Gastrocnemius medialis (tissue), 4 donors: ENCODE measurements at places on chromosomes 2 and 18. TPM values are rescaled to one million over a fixed set of nuclear protein-coding genes. Genes with fewer than 3 reads are reported as not detected.

GRCh38 chr2:211514049-211514448, 957.6 kb downstream of the CPS1 start:
- no peak overlapping the region for H3K27ac ChIP-seq
- no peaks in the 10 kb centered on the region for H3K4me1 ChIP-seq

DNA sequence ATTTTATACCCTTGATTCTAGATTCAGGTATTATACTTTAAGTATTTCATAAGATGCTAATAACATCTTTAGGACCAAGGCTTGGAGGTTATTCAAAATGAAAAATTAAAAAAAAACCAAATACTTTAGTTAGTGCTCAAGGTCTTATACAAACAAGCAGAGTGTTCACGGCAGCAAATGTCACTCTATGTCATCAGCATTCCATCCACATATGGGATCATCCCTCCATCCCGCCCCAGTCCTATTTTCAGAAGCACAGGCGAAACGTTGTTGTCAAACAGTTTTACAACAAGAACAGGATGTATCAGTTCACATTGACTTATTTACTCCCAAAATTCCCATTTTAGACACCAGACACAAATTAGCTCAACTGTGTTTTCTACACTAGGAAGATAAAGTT, 83.7 kb downstream of the DSEL start:
- DNase-seq = no peak
- no peaks in the 10 kb centered on the region for H3K4me1 ChIP-seq
- no peaks in the 10 kb centered on the region for H3K36me3 ChIP-seq

GRCh38 chr2:95158891-95159619, 593 bp downstream of the ZNF514 start:
- peak overlapping the region; percentile 81 for H3K27ac ChIP-seq
- peaks cover 18% of the 10 kb centered on the region for H3K4me1 ChIP-seq
- H3K36me3 ChIP-seq = no peaks in the 10 kb centered on the region
- peak; percentile 16 for DNase-seq
- no peaks in the 10 kb centered on the region for H3K27me3 ChIP-seq
- H3K4me3 ChIP-seq = peak overlapping the region; percentile 74

GRCh38 chr2:172072706-172073105, 12.6 kb upstream of the DLX1 start:
- H3K4me1 ChIP-seq = no peaks in the 10 kb centered on the region
- DNase-seq = no peak
- no peak overlapping the region for H3K4me3 ChIP-seq
- no peak overlapping the region for H3K27ac ChIP-seq
- no peaks in the 10 kb centered on the region for H3K27me3 ChIP-seq

DNA sequence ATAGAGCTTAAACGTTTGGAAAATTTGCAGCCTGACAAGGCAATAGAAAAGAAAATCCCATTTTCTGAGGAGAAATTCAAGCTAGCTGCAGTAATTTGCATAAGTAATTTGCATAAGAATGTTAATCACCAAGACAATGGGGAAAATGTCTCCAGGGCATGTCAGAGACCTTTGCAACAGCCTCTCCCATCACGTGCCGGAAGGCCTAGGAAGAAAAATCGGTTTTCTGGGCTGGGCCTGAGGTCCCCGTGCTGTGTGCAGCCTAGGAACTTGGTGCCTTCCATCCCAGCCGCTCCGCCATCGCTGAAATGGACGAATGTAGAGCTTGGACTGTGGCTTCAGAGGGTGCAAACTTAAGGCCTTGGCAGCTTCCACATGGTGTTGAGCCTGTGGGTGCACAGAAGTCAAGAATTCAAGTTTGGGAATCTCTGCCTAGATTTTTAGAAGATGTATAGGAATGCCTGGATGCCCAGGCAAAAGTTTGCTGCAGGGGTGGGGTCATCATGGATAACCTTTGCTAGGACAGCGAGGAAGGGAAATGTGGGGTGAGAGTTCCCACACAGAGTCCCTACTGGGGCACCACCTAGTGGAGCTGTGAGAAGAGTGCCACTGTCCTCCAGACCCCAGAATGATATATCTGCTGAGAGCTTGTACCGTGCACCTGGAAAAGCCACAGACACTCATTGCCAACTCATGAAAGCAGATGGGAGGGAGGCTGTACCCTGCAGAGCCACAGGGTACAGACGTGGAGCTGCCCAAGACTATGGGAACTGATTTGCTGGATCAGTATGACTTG, 164.6 kb downstream of the GULP1 start:
- no peaks in the 10 kb centered on the region for H3K27me3 ChIP-seq
- no peak overlapping the region for H3K27ac ChIP-seq
- peaks cover 4% of the 10 kb centered on the region for H3K4me1 ChIP-seq
- no peak overlapping the region for H3K4me3 ChIP-seq

Gene RALB
- total RNA-seq = 20.1 TPM

Gene ARHGAP25
- total RNA-seq = 3.2 TPM

GRCh38 chr2:58667137-58667774, 426.1 kb upstream of the FANCL start:
- DNase-seq = no peak
- no peak overlapping the region for H3K27ac ChIP-seq
- H3K27me3 ChIP-seq = no peaks in the 10 kb centered on the region
- H3K4me3 ChIP-seq = no peak overlapping the region

DNA sequence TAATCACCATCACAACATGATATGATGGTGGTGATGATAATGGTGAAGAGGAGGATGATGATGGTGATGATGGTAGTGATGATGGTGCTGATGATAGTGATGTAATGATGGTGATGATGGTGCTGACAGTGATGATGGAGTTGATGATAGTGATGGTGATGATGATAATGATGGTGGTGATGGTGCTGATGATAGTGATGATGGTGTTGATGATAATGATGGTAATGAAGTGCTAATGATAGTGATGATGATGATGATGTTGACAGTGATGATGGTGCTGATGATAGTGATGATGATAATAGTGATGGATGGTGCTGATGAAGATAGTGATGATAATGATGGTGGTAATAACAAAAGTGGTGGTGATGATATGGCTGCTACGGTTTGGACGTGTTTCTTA, 4.4 kb upstream of the GPR148 start:
- H3K27me3 ChIP-seq = peaks cover 16% of the 10 kb centered on the region
- H3K4me3 ChIP-seq = no peak overlapping the region
- DNase-seq = no peak
- H3K36me3 ChIP-seq = no peaks in the 10 kb centered on the region

- peak overlapping the region; percentile 36 for H3K27ac ChIP-seq
- H3K36me3 ChIP-seq = no peaks in the 10 kb centered on the region
- no peak overlapping the region for H3K4me3 ChIP-seq
- H3K27me3 ChIP-seq = no peaks in the 10 kb centered on the region
- H3K4me1 ChIP-seq = peaks cover 13% of the 10 kb centered on the region
Measured at GRCh38 chr2:189348369-189348768, 92.9 kb upstream of the WDR75 start.

GRCh38 chr2:20187331-20187730, 37.6 kb downstream of the SDC1 start:
- no peaks in the 10 kb centered on the region for H3K4me1 ChIP-seq
- no peak for DNase-seq
- H3K4me3 ChIP-seq = no peak overlapping the region
- no peaks in the 10 kb centered on the region for H3K27me3 ChIP-seq
- no peak overlapping the region for H3K27ac ChIP-seq
- no peaks in the 10 kb centered on the region for H3K36me3 ChIP-seq

Gene MALT1
- 12.4 TPM for total RNA-seq

DNA sequence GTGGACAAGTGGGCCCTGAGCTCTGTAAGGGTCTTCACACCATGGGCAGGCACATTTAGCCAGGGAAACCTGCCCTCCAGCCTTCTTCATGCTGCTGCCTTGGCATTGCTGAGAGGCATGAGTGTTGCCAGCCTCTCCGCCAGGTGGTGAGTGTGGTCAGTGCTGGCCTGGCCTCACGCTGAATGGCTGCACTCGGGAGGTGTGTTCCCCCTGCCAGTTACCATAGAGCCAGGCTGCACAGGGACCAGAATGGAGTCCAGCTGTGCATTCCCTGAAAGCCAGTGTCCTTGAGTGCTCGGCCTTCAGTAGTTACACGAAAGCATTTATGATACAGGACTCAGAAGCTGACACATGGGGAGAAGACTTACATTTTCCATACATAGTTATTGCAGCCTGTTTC, 139.7 kb downstream of the ATP9B start:
- H3K36me3 ChIP-seq = peaks cover 15% of the 10 kb centered on the region
- no peaks in the 10 kb centered on the region for H3K4me1 ChIP-seq
- H3K27ac ChIP-seq = peak overlapping the region; percentile 20

GRCh38 chr2:190407246-190407661, 901 bp upstream of the MFSD6 start:
- H3K4me3 ChIP-seq = peak overlapping the region; percentile 71
- H3K27me3 ChIP-seq = no peaks in the 10 kb centered on the region
- DNase-seq = no peak
- no peaks in the 10 kb centered on the region for H3K36me3 ChIP-seq

Gene PNPT1
- 17.5 TPM for total RNA-seq

Gene MAPK4
- total RNA-seq = 0.68 TPM

DNA sequence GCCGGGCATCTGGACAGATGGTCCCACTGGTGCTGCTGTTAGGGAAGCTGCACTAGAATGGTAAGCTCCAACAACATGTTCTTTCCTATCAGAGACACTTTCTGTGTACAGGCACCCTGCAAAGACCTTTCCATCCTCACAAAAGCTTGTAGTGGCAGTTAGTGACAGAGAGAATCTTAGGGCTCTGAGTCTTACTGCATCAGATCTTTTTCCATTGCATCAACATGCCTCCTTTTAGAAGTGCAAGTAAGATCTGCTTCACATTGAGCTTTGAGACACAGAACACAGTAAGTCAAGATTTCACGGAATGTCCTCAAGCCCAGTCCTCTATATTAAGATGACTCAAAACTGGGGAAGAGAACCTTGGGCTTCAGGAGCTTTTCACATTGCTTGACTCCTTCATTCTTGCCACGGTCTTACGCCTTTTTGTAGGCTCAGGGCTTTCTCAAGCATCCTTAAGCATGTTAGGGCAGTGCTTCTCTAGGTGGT, 52.6 kb downstream of the ARL4C start:
- no peak overlapping the region for H3K4me3 ChIP-seq
- no peak for DNase-seq
- H3K36me3 ChIP-seq = no peaks in the 10 kb centered on the region
- peaks cover 4% of the 10 kb centered on the region for H3K4me1 ChIP-seq
- no peak overlapping the region for H3K27ac ChIP-seq

GRCh38 chr18:78768656-78769501, 210.7 kb upstream of the SALL3 start:
- no peaks in the 10 kb centered on the region for H3K4me1 ChIP-seq
- no peaks in the 10 kb centered on the region for H3K27me3 ChIP-seq
- no peak overlapping the region for H3K27ac ChIP-seq
- H3K36me3 ChIP-seq = no peaks in the 10 kb centered on the region
- DNase-seq = no peak
- no peak overlapping the region for H3K4me3 ChIP-seq
